Transverse colon (tissue), 4 donors: ENCODE measurements at places on chromosomes 12 and 14. TPM values are rescaled to one million over a fixed set of nuclear protein-coding genes. Genes with fewer than 3 reads are reported as not detected.

The OR10AD1 gene
- total RNA-seq, result not detected

The GLS2 gene
- not detected for total RNA-seq

The SLC38A2 gene
- 288 TPM for total RNA-seq

The FAIM2 gene
- total RNA-seq, result 1.5 TPM

GRCh38 chr12:27148791-27149190 lies 66.4 kb upstream of the C12orf71 start:
- H3K4me1 ChIP-seq, result no peaks in the 10 kb centered on the region
- DNase-seq, result no peak
- H3K27ac ChIP-seq, result no peak overlapping the region
- no peaks in the 10 kb centered on the region for H3K36me3 ChIP-seq
- H3K27me3 ChIP-seq, result no peaks in the 10 kb centered on the region
- H3K4me3 ChIP-seq, result no peak overlapping the region

DNA sequence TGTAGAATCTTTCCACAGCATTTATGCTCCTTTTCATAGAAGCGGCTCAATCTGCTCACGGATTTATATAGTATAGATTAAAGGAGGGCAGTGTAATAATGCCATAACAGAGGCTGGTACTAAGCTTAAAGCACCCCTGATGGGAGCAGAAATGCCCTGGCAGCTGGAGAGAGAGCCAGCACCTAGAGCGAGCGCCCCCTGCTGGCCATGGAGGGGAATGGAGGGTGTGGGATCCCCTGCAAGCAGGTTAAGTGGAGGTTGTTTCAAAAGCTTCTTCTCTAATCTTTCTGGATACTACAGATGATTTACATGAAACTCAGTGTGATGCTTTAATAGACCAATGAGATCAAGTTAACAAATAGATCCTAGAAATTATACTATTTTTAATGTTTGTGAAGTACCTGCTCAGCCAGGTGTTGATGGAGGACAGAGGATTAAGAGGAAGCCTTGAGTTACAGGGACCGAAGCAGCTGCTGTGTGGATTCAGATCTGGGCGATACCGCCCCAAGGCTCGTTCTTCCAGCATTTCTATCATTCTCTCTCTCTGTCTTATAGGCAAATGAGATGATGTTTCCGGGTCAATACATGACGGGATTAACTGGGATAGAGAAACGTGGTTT lies 1519.3 kb upstream of the TMEM132C start:
- no peaks in the 10 kb centered on the region for H3K36me3 ChIP-seq
- H3K4me1 ChIP-seq, result no peaks in the 10 kb centered on the region

- no peak overlapping the region for H3K27ac ChIP-seq
- no peaks in the 10 kb centered on the region for H3K36me3 ChIP-seq
- H3K4me3 ChIP-seq, result no peak overlapping the region
- no peak for DNase-seq
Measured at GRCh38 chr12:112962561-112962960, 15.8 kb upstream of the OAS2 start.
